Stimulated activated CD8-positive, alpha-beta memory T cell treated with anti-CD3 and anti-CD28 coated beads, Interleukin-7, amount 100 ng/mL, for 1 hour (primary cell): ENCODE measurements at places on chromosomes 12 and 14.

DNA sequence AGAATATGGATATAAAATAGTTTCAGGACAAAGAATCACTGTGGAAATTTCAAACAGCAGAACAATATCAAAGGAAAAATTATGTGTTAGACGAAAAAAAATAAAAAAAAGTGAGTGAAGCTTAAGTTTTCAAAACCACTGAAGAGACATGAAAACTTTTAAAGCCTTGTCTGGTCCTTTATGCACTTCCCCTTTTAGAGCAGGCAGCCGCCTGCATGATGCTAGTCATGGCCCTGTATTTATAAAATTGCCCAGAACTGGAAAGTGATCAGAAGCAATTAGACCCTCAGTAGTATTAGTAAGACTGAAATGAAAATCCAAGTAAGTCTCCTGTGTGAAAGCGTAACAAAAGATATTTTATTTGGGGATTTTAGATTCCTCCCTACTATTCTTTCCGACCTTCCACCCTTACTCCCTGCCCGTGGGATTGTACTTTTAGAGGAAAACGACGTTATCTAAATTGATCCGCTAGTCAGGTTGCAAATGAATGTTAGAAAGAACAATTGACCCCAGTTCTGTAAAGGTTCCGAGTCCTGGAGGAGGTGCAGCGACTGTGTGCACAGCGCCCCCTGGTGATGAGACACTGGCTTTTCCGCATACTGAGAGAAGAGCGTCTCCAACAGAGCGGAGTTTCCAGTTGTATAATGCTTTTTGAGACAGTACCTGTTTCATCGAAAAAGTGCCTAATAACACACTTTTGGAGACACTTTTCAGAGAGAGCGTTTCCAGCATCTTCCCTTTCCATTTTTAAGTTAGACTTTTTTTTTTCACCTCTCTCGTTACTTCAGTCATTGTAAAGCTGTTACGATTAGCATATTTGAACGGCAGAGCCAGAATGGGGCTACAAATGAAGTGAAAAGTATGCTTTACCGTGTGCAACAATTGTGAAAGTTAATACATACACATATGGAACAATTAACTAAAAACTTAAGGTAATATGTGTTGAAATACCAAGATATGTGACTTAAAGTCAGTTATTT is 12.4 kb downstream of the MGST1 start:
- no peak for DNase-seq

- no peak for DNase-seq
Observed at GRCh38 chr14:61404637-61405036, 83.3 kb downstream of the PRKCH start.

DNA sequence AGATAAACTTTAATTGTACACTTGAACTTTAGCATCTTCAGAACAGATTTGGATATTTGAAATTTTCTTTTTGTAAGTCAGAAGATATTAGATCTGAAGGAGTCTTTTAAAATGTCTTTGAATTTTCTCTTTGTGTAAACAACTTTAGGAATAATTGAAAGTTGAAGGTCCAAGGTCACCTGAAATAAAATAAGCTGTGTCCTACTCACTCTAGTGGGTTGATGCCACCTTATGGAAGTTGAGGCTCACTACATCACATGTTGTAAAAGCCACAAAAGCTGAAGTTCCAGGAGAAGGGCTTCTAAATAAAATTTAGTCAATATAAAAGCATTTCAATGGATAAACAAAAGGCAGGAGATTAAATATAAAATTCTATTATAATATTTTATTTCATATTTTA is 122.0 kb upstream of the ATXN7L3B start:
- no peak for DNase-seq

DNA sequence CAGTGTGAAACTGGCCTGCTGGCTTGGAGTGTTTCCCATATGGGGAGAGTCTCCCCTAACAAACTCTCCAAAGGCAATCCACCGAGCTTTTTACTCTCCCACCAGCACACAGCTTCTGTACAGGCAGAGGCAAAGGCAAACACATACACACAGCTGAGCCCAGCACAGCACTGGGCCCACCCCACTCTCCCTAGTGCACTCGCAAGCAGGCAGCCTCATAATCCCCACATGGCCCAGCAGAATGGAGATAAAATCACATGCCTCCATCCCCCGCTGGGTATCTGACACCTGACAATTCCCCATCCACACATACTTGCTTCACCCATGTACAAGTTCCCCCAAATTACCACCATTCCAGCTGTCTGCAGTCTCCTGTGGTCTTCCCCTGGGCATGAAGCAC is 3.4 kb downstream of the HOXC12 start:
- no peak for DNase-seq

GRCh38 chr14:70714055-70714550 is 72.4 kb downstream of the TTC9 start:
- DNase-seq: peak; percentile 10

DNA sequence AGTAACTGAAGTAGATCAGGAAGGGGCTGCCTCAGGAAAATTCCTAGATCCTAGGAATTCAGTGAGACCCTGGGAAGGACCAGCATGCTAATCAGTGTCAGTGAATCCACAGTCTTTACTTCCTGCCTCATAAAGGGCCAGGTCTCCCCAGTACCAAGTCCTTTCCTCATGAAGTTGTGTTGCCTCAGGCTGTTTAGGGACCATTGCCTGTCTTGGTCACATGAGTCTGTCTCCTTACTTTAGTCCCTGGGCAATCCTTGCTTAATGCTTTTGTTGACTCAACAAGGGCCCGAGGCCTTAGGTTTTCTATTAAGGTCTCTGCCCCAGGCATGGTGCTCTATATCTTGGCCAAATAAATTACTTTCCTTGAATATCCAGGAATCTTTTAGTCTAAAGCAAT is 16.1 kb upstream of the ATF1 start:
- DNase-seq: no peak

DNA sequence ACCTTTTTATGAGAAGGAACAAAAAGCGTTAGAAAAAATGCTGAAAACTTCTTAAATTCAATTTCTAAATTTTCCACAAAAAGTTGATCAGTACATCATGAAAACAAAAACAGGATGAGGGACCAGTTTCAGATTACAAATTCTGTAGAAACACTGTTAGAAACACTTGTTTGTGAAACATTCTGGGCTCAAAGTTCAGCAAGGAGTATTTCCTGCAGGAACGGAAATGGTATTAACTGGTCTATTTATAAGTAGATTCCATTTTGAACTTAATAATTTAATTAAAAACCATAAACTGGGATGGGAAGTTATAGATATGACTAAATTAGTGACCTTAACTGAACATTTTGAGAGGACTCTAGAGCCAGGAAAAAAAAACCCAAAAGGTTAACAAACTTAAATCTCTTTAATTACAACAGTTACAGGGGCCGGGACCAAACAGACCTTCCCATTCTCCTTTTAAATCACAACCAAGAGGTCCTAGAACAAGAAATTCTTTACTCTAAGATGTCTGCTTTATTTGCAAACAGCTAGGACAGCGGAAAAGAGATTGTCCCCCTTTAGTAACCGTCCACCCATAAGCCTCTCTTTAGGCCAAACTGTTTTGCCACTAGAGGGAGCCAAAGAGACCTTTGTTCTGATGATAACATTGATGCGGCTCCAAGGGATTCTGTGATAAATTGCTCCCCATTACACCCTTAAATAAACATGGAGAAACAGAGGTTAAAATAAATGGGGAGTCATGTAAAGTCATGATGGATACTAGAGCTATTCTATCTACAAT is 69.0 kb upstream of the RERGL start:
- no peak for DNase-seq

- DNase-seq: no peak
Observed at GRCh38 chr14:59964251-59965007, 44.5 kb downstream of the LRRC9 start.

GRCh38 chr12:93106910-93107309 is 177.8 kb upstream of the EEA1 start:
- DNase-seq: no peak

- DNase-seq: no peak
Observed at GRCh38 chr12:126784328-126784921, 1482.5 kb upstream of the TMEM132C start.

- DNase-seq: no peak
Observed at GRCh38 chr14:20387576-20387975, 25.7 kb downstream of the TEP1 start.
